Right ventricle myocardium inferior (tissue), 1 donor: ENCODE measurements at places on chromosomes 4 and X. TPM values are rescaled to one million over a fixed set of nuclear protein-coding genes. Genes with fewer than 3 reads are reported as not detected.

GRCh38 chr4:110620691-110621327 lies 2.1 kb downstream of the PITX2 start:
- DNase-seq = no peak

- no peak for DNase-seq
Measured at GRCh38 chr4:188992706-188993105, 853.5 kb downstream of the TRIML1 start.

- DNase-seq = no peak
Measured at GRCh38 chr4:88005946-88006345, 1.5 kb upstream of the PKD2 start.

- DNase-seq = no peak
Measured at GRCh38 chrX:66638591-66639500, at the start of gene EDA2R. EDA2R (minus strand) TSS chrX:66639078; CDS start chrX:66616020, 23,058 bp downstream.

- no peak for DNase-seq
Measured at GRCh38 chr4:111400741-111401140, 744.5 kb upstream of the FAM241A start.

The TRPC3 gene
- total RNA-seq = 0.14 TPM

- DNase-seq = no peak
Measured at GRCh38 chrX:25573631-25574030, 557.9 kb upstream of the ARX start.

DNA sequence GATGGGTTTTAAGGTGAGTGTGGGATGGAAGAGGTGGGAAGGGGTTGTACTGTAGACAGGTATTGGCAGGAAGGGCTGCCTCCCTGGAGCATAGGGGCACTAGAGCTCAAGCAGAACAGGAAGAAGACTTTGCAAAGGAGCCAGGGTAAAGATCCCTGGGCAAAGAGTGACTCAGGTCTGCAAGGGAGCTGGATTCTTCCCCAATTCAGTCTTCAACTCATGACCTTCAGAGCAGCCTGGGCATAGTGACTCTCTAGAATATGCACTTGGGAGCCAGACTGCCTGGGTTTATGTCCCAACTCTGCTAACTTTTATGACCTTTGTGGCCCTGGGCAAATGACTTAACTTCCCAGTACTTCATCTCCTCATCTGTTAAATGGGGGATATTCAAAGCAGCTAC lies 4.0 kb downstream of the LONRF3 start:
- no peak for DNase-seq

DNA sequence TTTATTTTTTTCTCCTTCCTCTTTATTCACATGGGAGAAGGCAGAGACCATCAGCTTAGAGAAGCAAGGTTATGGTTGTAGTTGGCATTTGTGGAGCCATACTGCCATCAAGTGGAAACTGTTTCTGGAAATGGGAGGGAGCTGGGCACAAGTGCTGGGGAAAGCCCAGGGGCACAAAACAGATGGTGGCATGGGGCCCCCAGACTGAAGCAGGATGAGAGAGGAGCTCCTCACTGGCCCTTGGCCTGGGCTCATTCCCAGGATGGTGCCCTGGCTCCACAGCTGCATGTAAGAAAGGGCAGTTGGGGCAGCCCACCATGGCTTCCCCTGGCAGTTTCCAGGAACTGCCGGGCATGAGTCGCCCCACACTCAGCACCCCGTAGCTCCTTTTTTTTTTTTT lies 59.2 kb downstream of the NBDY start:
- DNase-seq = no peak

DNA sequence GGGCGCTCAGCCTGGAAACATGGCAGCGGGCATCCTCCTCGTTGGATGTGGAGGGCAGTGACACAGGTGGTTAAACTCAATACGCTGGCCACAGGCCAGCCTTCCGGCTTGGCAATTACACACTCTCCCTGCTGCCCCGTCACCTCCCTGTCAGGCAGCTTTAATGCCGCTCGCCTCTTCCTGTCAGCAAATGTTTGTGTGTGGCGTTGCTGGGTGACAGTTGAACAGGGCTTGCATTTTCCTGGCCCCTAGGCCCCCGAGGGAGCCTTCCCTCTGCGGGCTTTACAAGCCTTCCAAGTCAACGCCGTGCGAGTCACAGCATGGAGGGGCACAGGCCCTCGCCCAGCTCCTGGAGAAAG lies 620.0 kb downstream of the BCOR start:
- DNase-seq = peak; percentile 92

The DGAT2L6 gene
- not detected for total RNA-seq

DNA sequence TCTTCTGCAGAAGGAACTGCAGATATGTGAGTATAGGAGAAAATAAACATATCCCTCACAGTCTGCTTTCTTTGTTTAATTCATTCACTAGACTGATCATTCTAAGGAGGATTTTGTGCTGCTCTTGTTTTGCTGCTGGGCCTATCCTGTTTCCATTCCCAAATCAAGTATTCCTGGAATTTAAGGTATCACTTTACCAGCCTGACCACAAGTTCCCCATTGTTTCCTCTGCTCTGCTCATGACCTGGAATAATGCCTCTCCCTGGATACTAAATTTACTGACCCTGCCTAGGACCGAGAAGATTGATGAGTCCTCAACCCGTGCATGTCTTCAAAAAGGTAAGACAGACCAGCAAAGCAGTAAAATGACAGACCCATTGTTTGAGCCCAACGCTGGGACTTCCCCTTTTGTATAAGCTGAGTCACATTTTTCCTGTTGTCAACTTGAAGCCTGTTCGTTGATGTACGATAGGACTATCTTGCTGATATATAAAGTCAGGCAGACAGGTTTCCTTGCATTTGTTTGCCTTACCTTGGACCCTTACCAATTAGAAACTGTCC lies 85.5 kb upstream of the TET2 start:
- DNase-seq = no peak

- no peak for DNase-seq
Measured at GRCh38 chrX:108091878-108092291, 307 bp downstream of the ATG4A start.

The EMCN gene
- 46.4 TPM for total RNA-seq

The ETDB gene
- not detected for total RNA-seq

DNA sequence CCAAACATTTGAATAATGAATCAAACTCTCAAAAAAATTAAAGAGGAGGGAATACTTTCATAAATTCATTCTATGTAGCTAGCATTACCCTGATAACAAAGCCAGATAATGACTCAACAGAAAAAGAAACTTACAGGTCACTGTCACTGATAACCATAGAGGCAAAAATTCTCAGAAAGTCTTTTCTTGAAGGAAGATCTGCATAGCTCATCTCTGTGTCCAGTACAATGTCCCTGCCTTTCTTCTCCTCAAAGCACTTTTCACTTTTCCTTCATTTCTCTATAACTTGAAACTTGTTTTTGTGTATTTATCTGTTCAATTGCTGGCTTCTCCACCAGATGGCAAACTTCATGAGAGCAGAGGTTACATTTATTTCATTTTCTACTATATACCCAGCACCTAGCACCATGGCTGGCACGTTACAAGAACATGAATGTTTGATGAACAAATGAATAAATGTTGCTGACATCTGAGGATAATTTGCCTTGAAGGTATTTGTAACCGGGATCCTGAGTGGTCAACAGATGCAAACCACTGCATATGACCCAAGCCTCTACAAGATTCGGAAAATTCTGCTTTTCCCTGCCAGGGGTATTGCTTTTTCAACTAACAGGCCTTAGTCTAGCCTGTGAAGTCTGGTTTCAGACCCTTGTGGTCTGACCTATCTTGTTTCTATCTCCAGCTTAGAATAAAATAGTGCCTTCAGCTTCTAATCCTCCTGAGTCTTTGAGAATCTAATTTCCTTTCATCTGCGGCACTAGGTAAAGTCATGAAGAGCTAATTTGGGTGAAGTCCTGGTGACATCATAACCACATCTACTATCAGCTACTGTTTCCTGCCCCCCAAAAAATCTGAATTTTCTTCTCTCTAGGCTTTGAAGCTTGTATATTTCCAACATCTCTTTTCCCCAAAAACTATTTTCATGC lies 52.5 kb upstream of the ANTXR2 start:
- no peak for DNase-seq

- DNase-seq = no peak
Measured at GRCh38 chr4:153067376-153067775, 131.3 kb downstream of the FHDC1 start.

- no peak for DNase-seq
Measured at GRCh38 chr4:75612306-75612705, 18.0 kb downstream of the CDKL2 start.

GRCh38 chr4:110900213-110900769 lies 277.4 kb upstream of the PITX2 start:
- no peak for DNase-seq

The NAT8L gene
- total RNA-seq = 1.1 TPM

The FAM133A gene
- total RNA-seq = not detected

- DNase-seq = no peak
Measured at GRCh38 chrX:5145957-5146356, 1082.7 kb downstream of the NLGN4X start.

DNA sequence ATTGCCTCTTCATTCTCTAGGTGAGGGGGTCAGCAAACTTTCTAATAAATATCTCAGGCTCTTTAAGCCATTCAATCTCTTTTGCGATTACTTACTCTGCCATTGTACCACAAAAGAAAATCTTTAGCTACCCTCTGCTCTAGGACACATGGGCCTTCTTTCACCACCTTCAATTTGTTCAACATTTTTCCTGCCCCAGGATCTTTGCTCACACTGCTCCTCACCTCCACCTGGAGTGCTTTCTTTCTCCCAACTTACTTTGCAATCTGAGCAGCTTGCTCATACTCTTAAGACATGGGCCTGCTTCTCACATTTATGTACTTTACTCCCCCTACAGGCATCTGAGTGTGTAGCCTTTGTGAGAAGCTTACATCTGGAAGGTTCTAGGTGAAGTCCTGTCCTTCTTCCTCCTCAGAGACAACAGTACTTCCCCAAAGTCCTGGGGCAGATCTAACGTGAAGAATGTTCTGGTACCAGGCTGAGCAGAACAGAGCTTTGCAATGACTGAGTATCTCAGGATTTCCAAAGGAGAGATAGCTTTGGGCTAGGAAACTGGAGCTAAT lies 55.0 kb upstream of the PRDM5 start:
- DNase-seq = no peak

The SLC2A9 gene
- total RNA-seq = 9.6 TPM

GRCh38 chr4:117001077-117001476 lies 84.3 kb downstream of the TRAM1L1 start:
- DNase-seq = no peak

- no peak for DNase-seq
Measured at GRCh38 chrX:114709406-114709805, 125.5 kb downstream of the HTR2C start.

- DNase-seq = no peak
Measured at GRCh38 chrX:19630228-19630627, 114.9 kb upstream of the MAP3K15 start.

GRCh38 chrX:47233333-47234113 lies 714 bp downstream of the USP11 start:
- DNase-seq = peak; percentile 95

- DNase-seq = no peak
Measured at GRCh38 chr4:135365065-135365464, 1163.5 kb upstream of the PABPC4L start.

The FATE1 gene
- not detected for total RNA-seq

The KIF4A gene
- total RNA-seq = 0.84 TPM

- DNase-seq = no peak
Measured at GRCh38 chrX:18701621-18702361, 5.7 kb upstream of the PPEF1 start.

GRCh38 chr4:107546638-107547037 lies 173.4 kb downstream of the PAPSS1 start:
- DNase-seq = no peak

The SSR4 gene
- total RNA-seq = 150 TPM

- DNase-seq = peak; percentile 87
Measured at GRCh38 chr4:109729718-109730618, at the start of gene PLA2G12A. PLA2G12A (minus strand) TSS chr4:109730070; CDS start chr4:109729809, 261 bp downstream.

DNA sequence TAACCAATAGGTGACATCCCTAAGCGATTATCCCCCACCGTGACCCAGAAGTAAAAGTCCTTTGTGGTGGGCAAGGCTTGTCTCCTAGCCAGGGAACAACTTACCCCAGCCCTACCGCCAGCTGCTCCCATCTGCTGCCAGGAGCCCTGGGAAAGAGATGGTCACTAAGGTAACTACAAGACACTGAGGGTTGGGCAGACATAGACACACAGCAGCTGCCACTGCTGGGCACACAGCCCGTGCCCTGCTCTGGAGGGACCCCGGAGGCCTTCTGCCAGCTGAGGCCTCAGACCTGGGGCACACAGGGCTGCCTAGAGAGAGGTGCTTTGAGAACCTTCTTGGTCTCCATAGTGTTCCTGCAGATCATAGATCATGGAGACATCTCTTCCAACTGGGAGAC lies 53.0 kb upstream of the PROM1 start:
- no peak for DNase-seq

GRCh38 chr4:3879681-3880614 lies 113.8 kb downstream of the ADRA2C start:
- no peak for DNase-seq

DNA sequence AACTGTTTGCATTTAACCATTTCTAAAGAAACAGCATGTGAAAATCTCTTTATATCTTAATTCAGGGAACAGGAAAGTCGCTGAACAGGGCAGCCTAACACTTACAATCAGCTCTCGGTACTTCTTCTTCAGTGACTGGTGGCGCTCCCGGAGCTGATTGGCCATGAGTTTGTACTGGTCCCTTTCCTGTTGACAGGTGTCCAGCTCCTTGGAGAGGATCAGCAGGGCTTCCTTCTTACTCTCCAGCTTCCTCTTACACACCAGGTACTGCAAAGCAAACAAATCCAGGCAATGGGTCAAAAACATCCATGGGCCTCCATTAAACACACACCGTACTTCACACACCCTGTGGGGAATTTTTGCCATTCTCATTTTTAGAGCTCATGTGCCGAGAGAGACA lies 36.4 kb downstream of the CCDC149 start:
- no peak for DNase-seq

The ARR3 gene
- not detected for total RNA-seq

DNA sequence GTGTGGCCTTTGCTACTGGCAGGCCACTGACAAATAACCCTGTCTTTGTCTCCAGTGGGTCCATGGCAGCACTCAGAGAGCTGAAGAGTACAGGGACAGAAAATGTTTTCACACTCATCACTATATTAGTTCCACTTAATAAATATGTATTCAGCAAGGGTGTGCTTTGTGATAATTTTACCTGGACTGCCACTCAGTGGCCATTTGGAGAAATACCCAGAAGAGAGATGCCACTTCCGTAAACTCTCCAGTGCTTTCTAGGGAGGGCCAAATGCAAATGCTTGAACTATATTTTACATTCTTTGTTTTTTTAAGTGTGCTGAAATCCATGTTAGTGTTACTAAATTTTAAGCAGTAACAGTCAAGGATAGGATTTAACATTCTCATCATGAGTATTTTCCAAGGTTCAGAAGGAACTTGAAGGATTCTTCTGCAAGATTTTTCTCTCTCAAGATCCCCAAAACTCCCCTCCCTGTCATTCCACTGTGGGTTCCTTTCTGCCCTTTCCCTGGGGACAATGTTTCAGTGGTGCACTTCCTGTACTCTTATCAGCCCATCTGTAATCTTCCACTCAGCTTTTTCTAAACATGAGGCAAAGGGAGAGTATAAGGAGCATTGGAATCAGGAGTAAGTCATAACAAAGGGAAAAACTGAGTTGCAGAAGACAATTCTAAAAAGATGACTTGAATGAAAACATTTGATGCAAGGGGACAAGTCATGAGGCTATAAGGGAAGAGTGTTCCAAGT lies 46.0 kb downstream of the TFDP3 start:
- no peak for DNase-seq

The TLR10 gene
- not detected for total RNA-seq

- no peak for DNase-seq
Measured at GRCh38 chr4:87105101-87105845, 115.1 kb downstream of the KLHL8 start.
